ENCODE measurements at places on chromosomes 5 and 9.

DNA sequence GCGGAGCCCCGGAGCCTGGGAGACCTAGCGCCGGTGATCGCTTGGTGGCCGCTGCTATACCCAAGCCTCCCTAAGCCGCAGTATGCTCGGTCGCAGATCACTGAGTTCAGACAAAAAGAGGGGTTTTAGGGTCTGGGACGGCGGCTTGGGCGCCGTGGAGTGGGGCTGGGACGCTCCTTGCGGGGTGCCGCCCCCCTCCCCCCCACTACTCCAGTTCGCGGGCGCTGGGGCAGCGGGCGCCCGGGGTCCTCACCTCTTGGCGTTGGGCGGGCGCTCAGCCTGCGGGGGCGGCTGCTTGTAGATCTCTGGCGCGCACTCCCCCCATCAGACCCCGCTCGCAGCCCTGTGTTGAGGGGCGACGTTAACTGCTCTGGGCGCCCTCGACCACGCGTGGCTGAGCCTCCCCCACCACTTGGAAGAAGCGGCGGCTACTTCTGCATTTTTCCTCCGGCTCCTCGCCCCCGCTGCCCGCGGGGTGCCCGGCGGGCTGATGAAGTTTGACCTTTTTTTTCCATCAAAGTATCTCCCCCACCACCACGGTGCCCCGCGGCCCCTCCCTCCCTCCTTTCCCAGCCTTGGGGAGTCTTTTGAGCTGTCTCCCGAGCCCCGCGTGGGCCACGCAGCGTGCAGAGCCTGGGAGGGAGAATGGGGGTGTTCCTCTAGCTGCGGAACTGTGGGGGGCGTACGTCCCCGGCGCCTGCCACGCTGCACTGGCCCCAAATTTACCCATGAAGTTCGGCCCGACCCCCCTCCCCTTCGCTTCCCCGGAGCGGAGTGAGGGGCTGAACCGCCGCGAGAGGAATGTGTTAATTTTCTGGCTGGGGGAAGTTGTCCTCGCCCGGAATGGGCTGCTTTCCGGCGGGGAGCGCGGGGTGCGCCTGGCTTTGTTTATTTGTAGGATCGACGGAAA, 1.2 kb downstream of the CXXC5 start:
- H3K27me3 ChIP-seq: peaks cover 23% of the 10 kb centered on the region
- peak overlapping the region; percentile 75 for H3K27ac ChIP-seq
- H3K4me3 ChIP-seq: peak overlapping the region; percentile 87
- H3K36me3 ChIP-seq: no peaks in the 10 kb centered on the region

DNA sequence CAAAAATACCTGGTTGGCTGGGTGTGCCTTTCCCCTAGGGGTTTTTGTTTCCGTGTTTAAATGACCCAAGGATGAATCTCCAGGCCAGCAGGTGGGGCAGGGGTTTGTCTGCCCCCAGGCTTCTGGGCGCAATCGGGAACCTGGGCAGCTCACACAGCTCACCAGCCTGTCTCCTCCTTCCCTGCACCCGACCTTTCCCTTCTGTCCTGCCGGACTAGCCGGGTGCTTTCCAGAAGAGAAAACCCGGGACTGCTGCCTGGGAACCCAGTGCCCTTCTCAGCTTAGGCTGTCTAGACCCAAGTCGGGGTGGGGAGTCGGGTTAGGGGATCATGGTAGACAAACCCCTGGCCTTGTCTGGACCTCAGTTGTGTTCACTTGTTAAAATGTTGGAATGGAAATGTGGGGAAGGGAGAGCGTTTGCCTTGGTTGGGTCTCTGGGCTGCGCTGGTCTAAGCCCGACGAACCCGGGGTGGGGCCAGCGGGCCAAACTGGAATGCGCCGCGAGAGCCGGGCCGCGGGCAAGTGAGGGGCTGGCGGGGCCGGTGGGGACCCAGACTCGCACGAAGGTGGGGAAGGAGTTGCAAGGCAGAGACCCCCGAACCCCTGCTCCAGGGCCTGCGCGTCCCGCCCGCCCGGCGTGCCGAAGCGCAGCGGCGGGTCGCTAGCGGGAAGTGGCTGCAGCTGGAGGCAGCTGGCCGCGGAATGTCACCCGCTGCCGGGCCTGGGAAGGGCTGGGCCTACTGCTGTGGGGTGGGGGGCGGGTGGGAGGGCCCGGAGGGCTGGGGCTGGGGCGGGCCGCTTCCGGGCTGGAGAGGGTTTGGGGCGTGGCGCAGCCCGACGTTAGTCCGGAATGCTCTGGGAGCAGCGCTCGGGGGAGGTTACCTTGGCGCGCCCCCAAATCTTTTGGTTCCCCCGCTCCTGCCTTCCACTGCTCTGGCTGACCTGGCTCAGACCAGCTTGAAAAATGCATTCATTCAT, 84.6 kb downstream of the DAB2IP start:
- no peak for DNase-seq
- peaks cover 74% of the 10 kb centered on the region for H3K4me1 ChIP-seq
- no peaks in the 10 kb centered on the region for H3K36me3 ChIP-seq
- peak overlapping the region; percentile 89 for H3K27ac ChIP-seq

DNA sequence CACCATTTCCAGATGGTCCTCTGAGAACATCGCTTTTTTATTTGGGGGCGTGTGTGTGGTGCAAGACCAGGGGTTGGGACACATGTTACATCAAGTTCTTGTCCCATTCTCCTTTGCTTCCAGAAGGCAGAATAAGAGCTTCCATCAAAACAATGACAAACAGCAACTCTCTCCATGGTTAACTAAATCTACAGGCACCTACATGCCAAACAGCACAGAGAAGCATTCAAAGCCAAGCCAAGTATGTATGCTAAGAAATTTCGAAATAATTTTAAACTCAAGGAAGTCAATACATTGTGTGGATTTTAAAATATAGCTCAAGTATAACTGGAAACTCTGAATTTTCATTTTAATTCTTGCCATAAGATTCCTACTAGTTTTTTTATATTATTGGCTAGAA, 105.6 kb downstream of the SEC61B start:
- no peaks in the 10 kb centered on the region for H3K36me3 ChIP-seq
- H3K4me3 ChIP-seq: no peak overlapping the region
- DNase-seq: no peak
- no peaks in the 10 kb centered on the region for H3K27me3 ChIP-seq

GRCh38 chr5:2353871-2354440, 397.5 kb downstream of the IRX2 start:
- H3K27ac ChIP-seq: no peak overlapping the region
- no peaks in the 10 kb centered on the region for H3K27me3 ChIP-seq
- H3K4me1 ChIP-seq: no peaks in the 10 kb centered on the region
- no peak overlapping the region for H3K4me3 ChIP-seq

DNA sequence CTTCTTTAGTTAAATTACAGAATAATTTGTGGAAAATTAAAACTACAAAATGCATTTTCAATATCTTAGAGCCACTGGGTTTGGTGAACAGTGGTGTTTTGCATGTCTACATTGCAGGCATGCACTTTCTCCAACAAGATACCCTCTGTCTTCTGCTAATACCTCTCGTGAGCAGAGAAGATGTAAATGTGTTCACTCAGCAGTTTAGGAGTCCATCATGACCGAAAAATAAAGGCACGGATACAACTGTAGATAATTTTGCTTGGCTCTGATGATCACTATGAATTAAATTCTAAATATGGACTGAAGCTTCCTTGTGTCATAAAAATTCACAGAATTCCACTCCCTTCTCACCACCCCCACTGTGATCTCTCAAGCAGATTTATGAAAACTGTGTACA, 313.8 kb downstream of the GLIS3 start:
- H3K4me1 ChIP-seq: no peaks in the 10 kb centered on the region
- H3K27ac ChIP-seq: no peak overlapping the region
- no peaks in the 10 kb centered on the region for H3K36me3 ChIP-seq
- H3K4me3 ChIP-seq: no peak overlapping the region
- no peak for DNase-seq

DNA sequence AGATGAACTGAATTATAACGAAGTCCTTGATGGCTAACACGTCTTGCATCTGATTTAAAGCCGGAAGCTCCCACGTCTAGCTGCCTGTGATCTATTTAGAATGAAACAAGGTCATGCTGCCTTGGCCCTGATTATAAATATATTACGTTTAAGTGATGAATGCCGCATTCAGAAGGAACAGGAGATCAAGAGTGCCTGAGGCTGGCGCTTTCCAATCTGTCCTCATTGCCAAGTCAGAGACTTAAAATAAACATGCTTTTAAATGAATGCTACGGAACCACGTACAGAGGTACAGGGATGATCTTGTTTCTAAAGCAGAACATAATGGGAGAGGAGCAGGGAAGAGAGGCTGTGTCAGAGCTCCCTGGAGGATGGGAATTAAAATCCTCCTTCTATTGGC, 292.8 kb downstream of the TLE1 start:
- no peaks in the 10 kb centered on the region for H3K27me3 ChIP-seq
- H3K36me3 ChIP-seq: no peaks in the 10 kb centered on the region
- H3K4me3 ChIP-seq: no peak overlapping the region
- H3K4me1 ChIP-seq: no peaks in the 10 kb centered on the region
- no peak for DNase-seq
- no peak overlapping the region for H3K27ac ChIP-seq

DNA sequence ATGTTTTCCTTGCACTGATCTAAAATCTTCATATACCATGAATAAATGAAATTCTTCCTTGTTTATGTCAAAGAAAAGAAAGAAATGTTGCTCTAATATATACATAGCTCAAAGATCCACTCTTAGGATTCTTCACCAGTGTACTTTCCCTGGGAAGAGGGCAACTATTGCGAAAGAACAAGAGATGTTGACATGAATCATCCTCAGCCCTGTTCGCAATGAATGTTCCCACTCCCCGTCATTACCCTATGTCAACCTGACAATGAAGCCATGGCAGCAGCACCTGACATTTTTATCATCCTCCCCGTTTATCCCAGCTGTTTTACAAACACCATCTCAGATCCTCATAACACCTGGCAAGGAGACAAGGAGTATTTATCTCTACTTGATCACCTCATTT, 409.1 kb upstream of the GRIA1 start:
- H3K4me1 ChIP-seq: no peaks in the 10 kb centered on the region

GRCh38 chr9:29245351-29245750, 1672.1 kb upstream of the C9orf72 start:
- H3K4me3 ChIP-seq: no peak overlapping the region
- no peaks in the 10 kb centered on the region for H3K36me3 ChIP-seq
- no peak for DNase-seq
- no peaks in the 10 kb centered on the region for H3K4me1 ChIP-seq
- no peaks in the 10 kb centered on the region for H3K27me3 ChIP-seq
- no peak overlapping the region for H3K27ac ChIP-seq

GRCh38 chr5:64149268-64149667, 16.4 kb upstream of the RNF180 start:
- H3K27me3 ChIP-seq: no peaks in the 10 kb centered on the region
- H3K27ac ChIP-seq: no peak overlapping the region
- no peaks in the 10 kb centered on the region for H3K4me1 ChIP-seq
- DNase-seq: no peak
- H3K4me3 ChIP-seq: no peak overlapping the region
- H3K36me3 ChIP-seq: no peaks in the 10 kb centered on the region

GRCh38 chr5:144406442-144406841, 235.8 kb downstream of the KCTD16 start:
- no peaks in the 10 kb centered on the region for H3K27me3 ChIP-seq
- no peaks in the 10 kb centered on the region for H3K36me3 ChIP-seq
- no peaks in the 10 kb centered on the region for H3K4me1 ChIP-seq
- DNase-seq: no peak

DNA sequence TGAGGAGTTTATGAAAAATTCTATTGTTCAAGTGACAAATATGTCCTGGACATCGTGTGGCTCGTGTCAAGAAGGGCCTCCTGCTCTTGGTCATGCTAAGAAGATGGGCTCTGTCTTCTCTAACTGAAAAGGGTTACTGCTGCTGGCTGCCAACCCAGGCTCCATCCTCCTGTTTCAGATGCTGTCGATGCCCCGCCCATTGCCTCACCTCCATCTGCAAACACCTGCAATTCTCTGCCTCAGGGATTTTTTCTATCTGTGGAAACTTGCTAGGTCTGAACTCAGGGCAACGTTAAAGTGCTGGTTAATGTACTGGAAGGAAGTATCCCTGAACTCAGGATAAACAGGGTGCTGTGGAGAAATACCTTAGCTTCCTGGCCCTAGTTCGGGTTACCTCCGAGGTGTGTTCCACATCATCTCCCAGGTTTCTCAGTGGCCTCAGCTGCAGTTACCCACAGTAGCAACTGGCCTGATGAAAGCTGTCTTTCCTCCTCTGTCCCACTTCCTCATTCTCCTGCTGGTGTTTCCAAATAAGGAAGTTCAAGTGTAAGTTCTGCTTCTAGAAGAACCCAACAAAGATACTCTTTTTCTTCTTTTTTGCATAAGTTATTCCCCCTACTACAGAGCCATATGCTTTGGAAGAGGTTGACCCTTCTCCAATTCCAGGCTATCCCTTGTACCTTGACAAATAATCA, 151.7 kb upstream of the SMIM23 start:
- H3K4me1 ChIP-seq: peaks cover 5% of the 10 kb centered on the region
- H3K27ac ChIP-seq: no peak overlapping the region
- H3K36me3 ChIP-seq: no peaks in the 10 kb centered on the region
- no peak for DNase-seq

- H3K4me3 ChIP-seq: peak overlapping the region; percentile 100
- peaks cover 87% of the 10 kb centered on the region for H3K4me1 ChIP-seq
- peak overlapping the region; percentile 86 for H3K27ac ChIP-seq
- peaks cover 23% of the 10 kb centered on the region for H3K36me3 ChIP-seq
- no peak for DNase-seq
Observed at GRCh38 chr5:139386050-139386438, 2.9 kb upstream of the SLC23A1 start.

- DNase-seq: no peak
- no peak overlapping the region for H3K4me3 ChIP-seq
- no peaks in the 10 kb centered on the region for H3K27me3 ChIP-seq
- peaks cover 11% of the 10 kb centered on the region for H3K4me1 ChIP-seq
Observed at GRCh38 chr9:92663126-92663525, 6.8 kb downstream of the IPPK start.

- H3K36me3 ChIP-seq: no peaks in the 10 kb centered on the region
- DNase-seq: no peak
- no peak overlapping the region for H3K27ac ChIP-seq
- no peaks in the 10 kb centered on the region for H3K4me1 ChIP-seq
- no peaks in the 10 kb centered on the region for H3K27me3 ChIP-seq
- no peak overlapping the region for H3K4me3 ChIP-seq
Observed at GRCh38 chr5:32791536-32792243, 80.6 kb downstream of the NPR3 start.

GRCh38 chr5:55319491-55319890, 11.7 kb downstream of the MTREX start:
- H3K4me3 ChIP-seq: no peak overlapping the region
- H3K36me3 ChIP-seq: peaks cover 3% of the 10 kb centered on the region
- H3K4me1 ChIP-seq: peaks cover 4% of the 10 kb centered on the region
- no peak for DNase-seq

- H3K27me3 ChIP-seq: no peaks in the 10 kb centered on the region
- H3K4me1 ChIP-seq: peaks cover 3% of the 10 kb centered on the region
- H3K36me3 ChIP-seq: no peaks in the 10 kb centered on the region
- H3K4me3 ChIP-seq: no peak overlapping the region
Observed at GRCh38 chr9:90012949-90013348, 408.1 kb downstream of the GADD45G start.

GRCh38 chr5:105794578-105794977, 1876.2 kb downstream of the EFNA5 start:
- no peaks in the 10 kb centered on the region for H3K36me3 ChIP-seq
- H3K4me3 ChIP-seq: no peak overlapping the region
- H3K27me3 ChIP-seq: no peaks in the 10 kb centered on the region
- no peak for DNase-seq
- H3K27ac ChIP-seq: no peak overlapping the region
- H3K4me1 ChIP-seq: no peaks in the 10 kb centered on the region

- H3K4me3 ChIP-seq: no peak overlapping the region
- no peak for DNase-seq
- H3K27me3 ChIP-seq: no peaks in the 10 kb centered on the region
- H3K27ac ChIP-seq: no peak overlapping the region
Observed at GRCh38 chr9:101578378-101578777, 16.4 kb downstream of the PPP3R2 start.

All from thymus (tissue), 14 donors.